ENCODE measurements at places on chromosomes 4 and X. TPM values are rescaled to one million over a fixed set of nuclear protein-coding genes. Genes with fewer than 3 reads are reported as not detected.
A peak's percentile ranks its signal among the peaks of the same experiment; 100 is the strongest.

The RTL9 gene
- total RNA-seq = 0.80 TPM

The TLR6 gene
- 2.0 TPM for total RNA-seq

The SLC49A3 gene
- total RNA-seq = 2.9 TPM

The NDNF gene
- total RNA-seq = 12.0 TPM

The ZCCHC18 gene
- 2.3 TPM for total RNA-seq

The RHOXF1 gene
- total RNA-seq = 0.09 TPM

DNA sequence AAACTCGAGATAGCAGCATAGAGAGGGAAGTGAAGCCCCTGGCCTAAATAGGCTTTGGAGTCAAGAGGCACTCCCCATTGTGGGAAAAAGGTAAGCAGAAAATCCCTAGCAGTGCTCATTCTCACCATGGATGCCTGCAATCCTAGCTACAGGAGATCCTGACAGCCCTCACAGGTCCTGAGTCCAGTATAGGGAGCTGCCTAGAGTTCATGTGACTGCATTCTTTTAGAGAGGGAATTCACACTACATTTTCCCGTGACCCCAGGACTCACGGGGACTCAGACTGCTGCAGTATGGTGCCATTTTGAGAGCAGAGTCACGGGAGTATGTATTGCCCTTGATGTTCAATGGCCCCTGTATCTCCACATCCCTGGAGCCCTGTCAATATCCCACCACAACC is 82.4 kb downstream of the MAGED1 start:
- H3K36me3 ChIP-seq = no peaks in the 10 kb centered on the region
- H3K27ac ChIP-seq = no peak overlapping the region
- H3K4me1 ChIP-seq = no peaks in the 10 kb centered on the region
- DNase-seq = no peak
- H3K27me3 ChIP-seq = peaks cover 5% of the 10 kb centered on the region

DNA sequence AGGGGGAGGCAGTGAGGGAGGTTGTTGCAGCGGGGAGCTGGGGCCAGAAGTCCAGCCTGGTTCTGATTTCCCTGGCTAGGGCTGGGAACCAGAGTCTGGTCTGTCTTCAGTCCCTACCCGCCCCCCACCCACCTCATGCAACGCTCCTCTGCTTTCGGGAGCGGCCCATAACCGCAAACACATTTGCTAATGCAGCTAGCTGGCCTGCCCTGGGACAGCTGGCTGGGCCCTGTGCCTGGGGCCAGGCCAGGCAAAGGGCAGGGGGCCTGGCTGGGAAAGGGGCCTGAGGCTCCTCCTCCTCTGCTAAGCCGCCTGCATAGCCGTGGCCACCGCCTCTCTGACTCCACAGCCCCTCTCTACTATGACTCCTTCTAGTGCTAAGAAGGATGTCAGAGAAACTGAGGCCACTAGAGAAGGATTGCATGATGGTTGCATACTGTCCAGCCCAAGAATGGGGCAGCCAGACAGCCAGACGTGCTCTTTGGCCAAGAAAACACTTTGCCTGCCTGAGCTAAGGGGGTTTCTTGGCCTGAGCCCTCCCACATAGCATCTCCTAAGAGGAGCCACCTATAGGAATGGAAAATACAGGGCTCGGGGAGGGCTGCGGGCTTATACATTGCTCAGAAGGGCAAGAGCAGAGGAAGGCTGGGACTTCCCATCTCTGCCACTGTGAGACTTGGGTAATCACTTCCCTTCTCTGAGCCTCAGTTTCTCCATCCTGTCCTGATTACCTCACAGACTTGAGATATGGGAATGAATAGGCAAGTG is 76.9 kb downstream of the PJA1 start:
- peaks cover 50% of the 10 kb centered on the region for H3K4me1 ChIP-seq
- H3K27ac ChIP-seq = peak overlapping the region; percentile 73
- no peaks in the 10 kb centered on the region for H3K36me3 ChIP-seq
- peak; percentile 87 for DNase-seq
- no peak overlapping the region for H3K4me3 ChIP-seq

DNA sequence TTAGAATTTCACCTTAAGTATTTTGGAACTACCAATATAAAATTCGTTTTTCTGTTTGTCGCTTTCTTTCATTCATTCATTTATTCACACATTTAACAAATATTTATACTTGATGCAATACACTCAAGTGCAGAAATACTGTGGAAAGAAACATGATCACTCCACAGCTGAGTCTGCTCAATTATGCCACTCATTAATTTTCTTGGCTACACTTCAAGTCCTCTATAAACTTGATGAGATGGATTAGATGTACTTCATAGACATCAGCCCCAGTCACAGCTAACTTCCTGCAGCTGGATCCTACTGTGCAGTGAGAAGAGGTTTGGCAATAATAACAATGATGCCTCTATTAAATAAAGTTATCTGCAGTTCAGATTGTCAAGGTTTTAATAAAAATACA is 208.1 kb downstream of the PDGFC start:
- H3K27ac ChIP-seq = no peak overlapping the region
- H3K36me3 ChIP-seq = no peaks in the 10 kb centered on the region
- no peaks in the 10 kb centered on the region for H3K27me3 ChIP-seq
- peaks cover 3% of the 10 kb centered on the region for H3K4me1 ChIP-seq
- H3K4me3 ChIP-seq = no peak overlapping the region
- DNase-seq = peak; percentile 81

DNA sequence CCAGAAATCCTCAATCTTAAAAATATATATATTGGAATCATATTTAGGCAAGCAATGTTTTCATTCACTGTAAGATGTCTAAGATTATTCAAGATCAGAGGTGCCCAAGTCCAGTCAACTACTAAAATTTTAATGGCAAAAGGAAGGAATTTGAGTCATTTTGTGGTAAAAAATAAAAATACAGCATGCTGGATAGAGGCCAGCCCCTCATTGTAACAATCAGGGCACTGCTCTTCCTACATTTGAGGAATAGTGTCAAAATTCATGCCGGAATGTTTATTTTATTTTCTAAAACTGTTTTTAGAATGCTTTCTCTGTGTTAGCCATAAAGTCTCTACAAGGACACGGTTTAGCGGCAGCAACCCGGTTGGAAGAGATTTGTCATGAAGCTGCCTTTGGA is 49.9 kb upstream of the SRD5A3 start:
- DNase-seq = no peak
- H3K4me3 ChIP-seq = no peak overlapping the region
- H3K4me1 ChIP-seq = peaks cover 2% of the 10 kb centered on the region

DNA sequence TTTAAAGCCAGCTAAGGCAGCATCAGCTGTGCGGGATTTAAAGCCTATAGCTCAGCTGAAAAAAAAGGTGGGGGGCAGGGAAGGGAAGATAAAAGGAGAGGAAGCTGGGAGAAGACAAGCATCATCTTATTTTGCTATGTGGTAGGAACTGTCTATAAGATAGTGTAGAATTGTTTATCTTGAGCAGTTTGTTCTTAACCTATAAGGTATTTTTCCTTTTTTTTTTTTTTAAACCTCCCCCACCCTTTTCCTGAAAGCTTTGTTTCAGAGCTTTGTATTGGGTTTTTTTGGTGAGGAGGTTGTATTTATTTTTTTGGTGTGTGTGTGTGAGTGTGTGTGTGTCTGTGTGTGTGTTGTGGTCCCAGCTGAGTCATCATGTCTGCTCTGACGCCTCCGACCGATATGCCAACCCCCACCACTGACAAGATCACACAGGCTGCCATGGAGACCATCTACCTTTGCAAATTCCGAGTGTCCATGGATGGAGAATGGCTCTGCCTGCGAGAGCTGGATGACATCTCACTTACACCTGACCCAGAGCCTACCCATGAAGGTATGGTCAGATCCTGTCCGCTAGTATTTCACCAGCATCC is 531 bp downstream of the RUFY3 start:
- H3K4me3 ChIP-seq = peak overlapping the region; percentile 53
- no peaks in the 10 kb centered on the region for H3K27me3 ChIP-seq
- peak; percentile 38 for DNase-seq
- H3K4me1 ChIP-seq = peaks cover 10% of the 10 kb centered on the region
- peak overlapping the region; percentile 92 for H3K27ac ChIP-seq

DNA sequence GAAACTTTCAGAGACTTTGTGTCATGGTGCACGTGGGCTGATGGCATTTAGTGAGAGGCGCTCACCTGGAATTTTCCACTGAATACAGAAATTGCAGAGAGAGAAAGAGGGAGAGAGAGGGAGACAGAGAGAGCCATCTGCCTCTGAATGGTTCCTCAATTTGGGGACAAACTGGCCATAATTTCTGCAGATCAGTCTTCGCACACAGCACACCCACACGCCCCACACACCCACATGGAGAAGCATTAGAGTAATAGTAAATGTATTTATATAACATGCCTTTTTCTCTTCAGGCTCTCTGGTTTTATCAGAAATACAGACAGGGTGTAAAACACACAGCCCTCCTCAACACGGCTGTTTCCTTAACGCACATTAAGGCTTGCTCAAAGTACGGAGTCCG is 38.6 kb downstream of the PRKX start:
- no peaks in the 10 kb centered on the region for H3K27me3 ChIP-seq
- peaks cover 11% of the 10 kb centered on the region for H3K36me3 ChIP-seq
- DNase-seq = no peak
- no peaks in the 10 kb centered on the region for H3K4me1 ChIP-seq

- H3K4me1 ChIP-seq = no peaks in the 10 kb centered on the region
- H3K27me3 ChIP-seq = no peaks in the 10 kb centered on the region
- H3K27ac ChIP-seq = peak overlapping the region; percentile 22
- no peak for DNase-seq
- H3K36me3 ChIP-seq = no peaks in the 10 kb centered on the region
- H3K4me3 ChIP-seq = no peak overlapping the region
These were observed 64.8 kb downstream of the NCAPG start for GRCh38 chr4:17875402-17876070.

GRCh38 chr4:183926950-183927349 is 21.8 kb downstream of the STOX2 start:
- H3K4me3 ChIP-seq = no peak overlapping the region
- no peaks in the 10 kb centered on the region for H3K4me1 ChIP-seq
- H3K27me3 ChIP-seq = no peaks in the 10 kb centered on the region
- no peak for DNase-seq
- no peaks in the 10 kb centered on the region for H3K36me3 ChIP-seq
- no peak overlapping the region for H3K27ac ChIP-seq

GRCh38 chrX:66028936-66029335 is 10.9 kb downstream of the VSIG4 start:
- no peaks in the 10 kb centered on the region for H3K36me3 ChIP-seq
- H3K27me3 ChIP-seq = peaks cover 3% of the 10 kb centered on the region
- no peak overlapping the region for H3K27ac ChIP-seq
- no peaks in the 10 kb centered on the region for H3K4me1 ChIP-seq

GRCh38 chrX:141341743-141342142 is 99.4 kb upstream of the SPANXC start:
- no peak overlapping the region for H3K27ac ChIP-seq
- no peaks in the 10 kb centered on the region for H3K27me3 ChIP-seq
- H3K36me3 ChIP-seq = no peaks in the 10 kb centered on the region
- H3K4me3 ChIP-seq = no peak overlapping the region
- no peaks in the 10 kb centered on the region for H3K4me1 ChIP-seq

DNA sequence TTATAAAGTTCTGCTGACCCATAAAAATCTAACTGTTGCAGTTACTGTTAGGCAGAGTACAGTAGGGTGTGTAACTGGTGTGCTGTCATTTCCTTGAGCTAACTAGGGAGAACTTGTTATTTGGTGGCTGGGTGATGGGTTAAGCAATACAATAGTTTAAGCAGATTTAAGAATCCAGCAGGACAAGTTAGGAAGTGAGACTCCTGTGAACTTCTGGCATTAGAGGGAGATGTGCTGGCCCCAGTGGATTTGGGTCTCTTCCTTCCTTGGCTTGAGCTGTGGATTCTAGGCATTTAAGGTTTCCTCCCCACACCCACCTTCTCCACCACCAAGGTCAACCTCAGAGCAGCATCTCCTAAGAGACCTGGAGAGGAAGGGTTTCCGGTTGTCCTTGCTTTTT is 70.5 kb downstream of the CLCN5 start:
- H3K4me1 ChIP-seq = peaks cover 26% of the 10 kb centered on the region
- H3K36me3 ChIP-seq = no peaks in the 10 kb centered on the region
- H3K27me3 ChIP-seq = peaks cover 22% of the 10 kb centered on the region

DNA sequence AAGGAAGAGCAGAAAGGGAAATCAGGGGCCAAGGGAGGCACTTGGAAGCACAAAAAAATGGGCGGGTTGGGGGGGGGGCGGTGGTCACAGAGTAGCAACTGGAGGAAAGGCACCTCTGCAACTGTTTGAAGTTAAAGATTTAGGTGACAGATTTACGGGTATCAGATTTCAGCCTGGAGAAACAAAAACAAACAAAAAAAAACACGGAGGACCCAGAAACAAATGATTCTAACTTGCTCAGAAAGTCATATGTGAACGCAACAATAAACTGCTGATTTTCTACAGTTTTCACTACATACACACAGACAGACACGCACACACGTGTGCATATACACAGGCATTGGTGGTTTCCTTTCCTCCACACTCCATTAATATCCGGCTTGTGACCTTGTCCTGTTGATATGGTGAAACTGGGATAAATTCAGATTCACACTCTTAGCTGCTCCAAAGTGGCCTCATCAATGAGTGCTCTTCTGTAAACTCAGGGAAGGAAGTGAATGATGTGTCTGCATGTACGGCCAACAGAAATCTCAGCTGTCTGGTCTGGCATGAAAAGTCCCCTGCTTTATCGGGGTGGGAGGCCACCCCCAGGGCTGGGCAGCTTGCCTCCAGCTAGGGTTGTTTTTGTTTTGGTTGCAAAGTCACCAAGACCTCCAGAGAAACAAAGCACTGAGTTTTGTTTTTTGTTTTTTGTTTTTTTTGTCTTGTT is 54.3 kb downstream of the CHST7 start:
- peaks cover 30% of the 10 kb centered on the region for H3K27me3 ChIP-seq
- no peak overlapping the region for H3K4me3 ChIP-seq
- peak; percentile 49 for DNase-seq
- peak overlapping the region; percentile 23 for H3K27ac ChIP-seq
- peaks cover 23% of the 10 kb centered on the region for H3K4me1 ChIP-seq

GRCh38 chr4:146029147-146029546 is 90.5 kb upstream of the ZNF827 start:
- no peak for DNase-seq
- no peaks in the 10 kb centered on the region for H3K4me1 ChIP-seq
- no peaks in the 10 kb centered on the region for H3K27me3 ChIP-seq
- H3K36me3 ChIP-seq = no peaks in the 10 kb centered on the region

- DNase-seq = no peak
- H3K36me3 ChIP-seq = no peaks in the 10 kb centered on the region
- H3K4me3 ChIP-seq = no peak overlapping the region
- H3K27me3 ChIP-seq = no peaks in the 10 kb centered on the region
These were observed 131.9 kb downstream of the RTL3 start for GRCh38 chrX:78527263-78527662.

GRCh38 chrX:148501386-148502066 is 1.1 kb downstream of the AFF2 start:
- no peaks in the 10 kb centered on the region for H3K36me3 ChIP-seq
- DNase-seq = no peak
- H3K4me3 ChIP-seq = peak overlapping the region; percentile 41
- peaks cover 9% of the 10 kb centered on the region for H3K4me1 ChIP-seq

- H3K27ac ChIP-seq = no peak overlapping the region
- no peak for DNase-seq
- peaks cover 15% of the 10 kb centered on the region for H3K4me1 ChIP-seq
These were observed 2.8 kb downstream of the PCDH19 start for GRCh38 chrX:100407147-100407783.
